ENCODE measurements at places on chromosomes 4 and X.

GRCh38 chr4:13092702-13093101, 391.4 kb downstream of the RAB28 start:
- DNase-seq = peak; percentile 4

- DNase-seq = no peak
Measured at GRCh38 chrX:104104676-104105075, 7.6 kb upstream of the ZCCHC18 start.

GRCh38 chr4:110514889-110515479, 39.0 kb downstream of the ENPEP start:
- peak; percentile 37 for DNase-seq

DNA sequence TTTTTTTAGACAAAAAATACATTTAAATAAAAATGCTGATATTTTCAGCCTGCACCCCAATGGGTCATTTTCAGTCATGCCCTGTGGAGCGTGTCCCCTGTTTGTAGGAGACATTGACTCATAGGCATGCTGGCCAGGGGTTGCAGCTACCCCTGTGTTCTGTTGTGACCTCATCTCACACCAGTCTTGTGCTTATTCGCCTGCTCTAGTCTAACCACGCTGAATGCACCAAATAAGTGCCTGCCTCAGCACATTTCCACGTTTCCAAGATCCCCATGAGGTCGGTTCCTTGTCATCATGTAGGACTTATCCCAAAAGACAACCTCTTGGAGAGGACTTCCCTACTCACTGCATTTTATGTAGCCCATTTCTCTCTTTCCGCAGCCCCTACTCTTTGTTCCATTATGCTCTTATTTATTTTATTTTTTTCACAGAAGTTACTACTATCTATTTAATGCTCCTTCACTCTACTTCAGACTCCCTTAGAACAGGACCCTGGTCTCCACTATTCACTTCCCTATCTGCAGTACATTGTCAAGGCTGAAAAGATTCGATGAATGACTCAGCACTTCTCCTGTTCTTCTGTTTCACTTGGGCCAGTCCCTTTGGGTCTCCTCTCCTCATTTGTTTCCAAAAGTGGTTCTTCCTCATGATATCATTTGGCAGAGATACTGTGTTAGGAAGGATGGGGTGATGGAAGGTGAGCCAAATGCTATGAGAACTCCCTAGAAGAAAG, 109.7 kb downstream of the MSL3 start:
- no peak for DNase-seq

- no peak for DNase-seq
Measured at GRCh38 chr4:147950261-147950660, 218.4 kb downstream of the ARHGAP10 start.
